Fibroblast of skin of abdomen (primary cell): ENCODE measurements at places on chromosomes 16 and 17.

GRCh38 chr17:44198721-44199552 is 747 bp downstream of the ATXN7L3 start:
- peak; percentile 69 for DNase-seq

- peak; percentile 57 for DNase-seq
Measured at GRCh38 chr16:82630219-82630618, 3.5 kb downstream of the CDH13 start.

DNA sequence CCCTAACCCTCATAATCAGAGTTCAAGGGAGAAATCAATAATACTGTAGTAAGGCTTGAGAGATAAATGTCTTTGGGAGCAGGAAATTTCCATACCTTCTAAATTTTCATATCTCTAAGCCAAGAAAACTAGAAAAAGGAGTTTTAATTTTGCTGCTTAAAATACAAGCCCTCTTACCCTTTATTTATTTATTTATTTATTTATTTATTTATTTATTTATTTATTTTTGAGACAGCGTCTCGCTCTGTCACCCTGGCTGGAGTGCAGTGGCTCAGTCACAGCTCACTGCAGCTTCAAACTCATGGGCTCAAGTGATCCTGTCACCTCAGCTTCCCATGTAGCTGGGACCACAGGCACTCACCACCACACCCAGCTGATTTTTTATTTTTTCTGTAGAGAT is 69.0 kb upstream of the GNAO1 start:
- no peak for DNase-seq

GRCh38 chr17:65559804-65560627 is 1.4 kb downstream of the AXIN2 start:
- peak; percentile 24 for DNase-seq

- no peak for DNase-seq
Measured at GRCh38 chr16:734981-735881, 5.6 kb downstream of the CIAO3 start.

DNA sequence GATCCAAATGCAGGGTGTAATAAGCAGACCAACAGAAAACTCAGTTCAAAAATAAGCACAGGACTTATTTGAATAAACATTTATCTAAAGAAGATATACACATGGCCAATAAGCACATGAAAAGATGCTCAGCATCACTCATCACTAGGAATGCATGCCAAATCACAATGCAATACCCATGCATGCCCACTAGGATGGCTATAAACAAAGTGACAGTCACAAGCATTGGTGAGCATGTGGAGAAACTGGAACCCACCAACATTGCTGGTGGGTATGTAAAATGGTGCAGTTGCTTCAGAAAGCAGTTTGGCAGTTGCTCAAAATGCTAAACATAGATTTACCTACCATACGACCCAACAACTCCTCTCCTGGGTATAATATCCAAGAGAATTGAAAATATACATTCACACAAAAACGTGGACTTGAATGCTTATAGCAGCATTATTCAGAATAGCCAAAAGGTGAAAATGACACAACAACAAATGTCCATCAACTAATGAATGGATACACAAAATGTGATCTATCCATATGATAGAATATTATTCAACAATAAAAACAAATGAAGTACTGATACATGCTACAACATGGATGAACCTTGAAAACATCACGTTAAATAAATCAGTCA is 20.1 kb downstream of the UBE2O start:
- no peak for DNase-seq

DNA sequence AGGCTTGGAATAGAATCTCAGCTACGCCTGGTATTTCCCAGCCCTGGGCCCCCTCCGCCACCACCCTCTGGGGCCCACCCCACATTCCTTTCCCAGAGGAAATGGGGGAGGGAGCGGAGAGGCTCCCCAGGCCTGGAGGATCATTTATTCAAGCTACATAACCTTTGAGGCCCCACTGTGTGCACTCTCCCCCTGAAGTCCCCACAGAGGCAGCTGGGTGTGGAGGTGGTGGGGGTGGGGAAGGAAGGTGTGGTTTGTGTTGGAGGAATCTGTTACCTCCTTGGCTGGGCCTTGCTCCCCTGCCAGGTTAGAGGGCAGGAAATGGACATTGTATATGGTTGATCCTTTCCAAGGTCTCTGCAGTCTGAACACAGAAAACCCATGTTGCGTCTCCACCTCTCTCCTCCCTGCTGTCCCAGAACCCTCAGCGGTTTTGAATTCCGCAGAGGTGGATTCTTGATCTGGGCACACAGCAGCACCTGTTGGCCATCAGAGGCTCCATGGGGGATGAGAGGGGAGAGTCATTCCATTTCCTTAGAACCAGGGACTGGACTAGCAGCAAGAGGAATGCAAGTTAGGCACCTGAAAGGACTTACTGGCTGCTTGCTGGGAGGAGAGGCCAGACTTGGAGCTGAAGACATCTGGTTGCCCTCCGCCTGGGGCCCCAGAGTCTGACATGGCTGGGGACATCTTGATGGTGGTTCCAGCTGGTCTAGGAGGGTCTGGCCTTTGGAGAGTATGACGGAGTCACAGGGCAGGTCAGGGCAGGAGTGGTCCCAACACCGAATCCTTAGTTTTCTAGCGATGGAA is 23.0 kb downstream of the ARHGAP23 start:
- peak; percentile 93 for DNase-seq

GRCh38 chr17:6683081-6683684 is 30.0 kb downstream of the SLC13A5 start:
- no peak for DNase-seq

DNA sequence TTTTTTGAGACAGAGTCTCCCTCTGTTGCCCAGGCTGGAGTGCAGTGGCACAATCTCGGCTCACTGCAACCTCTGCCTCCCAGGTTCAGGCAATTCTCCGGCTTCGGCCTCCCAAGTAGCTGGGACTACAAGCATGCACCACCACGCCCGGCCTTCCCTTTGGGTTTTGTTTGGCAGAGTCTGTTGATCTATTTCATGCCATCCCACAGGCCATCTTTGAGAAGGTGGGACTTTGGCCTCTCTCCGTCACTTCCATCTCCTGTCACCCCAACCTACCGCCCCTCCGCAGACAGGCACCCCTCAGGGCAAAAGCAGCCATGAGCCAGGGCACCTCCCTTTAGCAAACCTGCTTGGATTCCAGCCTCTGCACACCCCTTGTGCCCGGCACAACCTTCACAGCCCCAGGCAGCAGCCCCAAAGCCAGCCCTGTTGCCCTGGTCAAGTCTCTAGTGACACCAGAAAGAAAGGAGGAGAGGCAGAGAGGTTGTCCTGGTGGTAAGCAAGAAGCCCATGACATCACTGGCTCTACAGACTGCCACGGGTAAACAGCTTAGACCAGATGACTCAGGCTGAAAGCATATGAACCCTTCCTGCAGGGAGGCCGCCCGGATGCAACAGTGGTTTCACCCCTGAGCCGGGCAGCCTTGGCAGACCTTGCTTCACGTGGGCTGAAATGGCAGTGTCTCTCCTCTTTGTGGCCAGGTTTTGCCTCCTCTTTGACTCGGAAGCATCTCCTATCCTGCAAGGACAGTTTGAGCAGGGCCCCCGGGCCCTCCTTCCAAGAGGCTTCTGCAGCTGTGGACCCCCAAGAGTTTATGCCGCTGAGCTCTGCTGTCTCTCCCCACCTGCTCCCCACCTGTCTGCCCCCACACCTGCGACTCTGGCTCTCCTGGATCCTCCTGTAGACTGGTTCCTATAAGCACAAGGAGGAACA is 8.1 kb upstream of the TIMP2 start:
- peak; percentile 95 for DNase-seq

GRCh38 chr17:44533533-44534246 is 23.6 kb upstream of the FZD2 start:
- peak; percentile 93 for DNase-seq

- no peak for DNase-seq
Measured at GRCh38 chr16:65285128-65286048, 163.5 kb upstream of the CDH11 start.

DNA sequence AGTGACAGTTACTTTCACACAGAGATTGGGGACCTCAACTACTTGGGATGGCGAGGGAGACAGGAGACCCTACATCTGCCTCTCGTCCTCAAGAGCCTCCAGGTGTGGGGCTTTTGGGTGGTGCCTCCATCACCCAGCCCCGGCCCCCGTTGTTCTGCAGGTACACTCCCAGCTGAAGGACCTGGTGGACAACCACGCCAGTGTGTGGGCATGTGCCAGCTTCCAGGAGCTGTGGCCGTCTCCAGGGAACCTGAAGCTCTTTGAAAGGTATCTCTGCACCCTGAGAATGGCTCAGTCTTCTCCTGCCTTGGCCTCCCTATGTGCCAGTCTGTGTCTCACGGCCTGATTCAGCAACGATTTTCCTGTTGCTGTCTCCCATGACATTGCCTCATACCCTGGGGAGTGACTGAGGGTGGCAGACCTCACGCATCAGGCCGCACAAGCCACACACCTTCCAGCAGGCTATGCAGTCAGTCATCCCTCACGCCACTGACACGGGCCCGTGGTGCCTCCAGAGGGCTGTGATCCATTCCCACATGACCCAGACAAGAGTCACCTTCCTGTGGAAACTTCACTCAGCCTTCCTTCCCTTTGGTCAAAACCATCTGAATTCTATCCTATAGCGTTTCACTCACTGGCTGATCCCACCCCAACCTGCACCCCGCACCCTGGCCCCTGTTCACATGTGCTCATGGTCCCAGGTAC is 3.7 kb downstream of the CCNF start:
- DNase-seq: no peak

- peak; percentile 55 for DNase-seq
Measured at GRCh38 chr16:85072947-85073346, 39.3 kb downstream of the CIBAR2 start.

GRCh38 chr17:49821466-49821865 is 26.4 kb downstream of the TAC4 start:
- DNase-seq: no peak

DNA sequence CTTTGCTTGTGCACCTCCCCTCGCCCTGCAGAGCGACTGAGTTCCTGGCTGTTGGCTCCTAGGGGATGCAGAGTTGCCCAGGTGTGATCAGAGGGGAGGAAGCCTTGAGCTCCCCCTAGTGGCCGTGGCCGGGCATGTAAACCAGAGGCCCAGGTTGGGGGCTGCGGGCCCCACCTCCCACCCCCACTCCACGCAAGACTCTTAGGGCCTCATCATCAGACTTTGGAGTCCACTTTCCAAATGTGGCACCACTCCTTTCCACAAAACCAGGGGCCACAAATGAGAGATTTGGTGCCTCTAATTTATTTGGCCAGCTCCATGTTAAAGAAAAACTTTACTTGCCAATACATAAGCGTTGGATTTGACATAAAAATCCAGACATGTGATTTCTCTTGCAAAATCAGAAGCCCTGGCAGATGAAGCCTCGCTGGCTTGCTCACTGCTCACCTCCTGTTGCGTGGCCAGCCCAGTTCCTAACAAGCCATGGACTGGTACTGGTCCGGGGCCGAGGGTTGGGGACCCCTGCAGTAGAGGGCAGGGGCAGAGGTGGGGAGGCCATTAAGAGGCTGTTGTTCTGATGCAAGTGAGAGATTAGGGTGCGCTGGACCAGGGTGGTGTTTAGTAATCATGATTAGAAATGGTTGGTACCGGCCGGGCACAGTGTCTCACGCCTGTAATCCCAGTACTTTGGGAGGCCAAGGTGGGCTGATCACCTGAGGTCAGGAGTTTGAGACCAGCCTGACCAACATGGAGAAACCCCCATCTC is 28.7 kb upstream of the GAS7 start:
- DNase-seq: peak; percentile 42

DNA sequence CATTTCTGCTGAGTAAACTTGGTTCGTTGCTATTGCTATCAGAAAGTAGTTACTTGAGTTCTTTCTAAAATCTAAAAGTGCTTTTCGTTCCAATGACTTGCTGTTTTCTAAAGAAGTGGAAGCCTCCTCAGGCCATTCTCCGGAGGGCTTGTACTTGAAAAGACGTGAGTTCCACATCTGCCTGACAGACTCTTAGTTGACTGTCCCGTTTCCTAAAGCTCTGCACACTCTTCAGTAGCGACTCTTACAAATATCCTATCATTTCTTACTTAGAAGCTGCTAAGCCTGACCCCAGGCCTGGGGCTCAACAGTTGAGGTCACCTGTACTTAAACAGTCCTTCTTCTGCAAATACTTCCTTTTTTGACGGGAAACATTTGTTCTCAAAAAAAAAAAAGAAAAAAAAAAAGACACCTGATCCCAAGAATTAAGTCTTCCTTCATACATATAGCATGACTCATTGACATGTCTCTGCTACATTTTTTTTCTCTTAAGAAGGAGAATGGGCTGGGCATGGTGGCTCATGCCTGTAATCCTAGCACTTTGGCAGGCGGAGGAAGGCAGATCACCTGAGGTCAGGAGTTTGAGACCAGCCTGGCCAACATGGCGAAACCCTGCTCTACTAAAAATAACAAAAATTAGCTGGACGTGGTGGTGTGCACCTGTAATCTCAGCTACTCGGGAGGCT is 61.5 kb downstream of the DHRS7C start:
- peak; percentile 18 for DNase-seq

GRCh38 chr17:17778308-17779014 is 58.3 kb downstream of the SREBF1 start:
- peak; percentile 85 for DNase-seq

- peak; percentile 72 for DNase-seq
Measured at GRCh38 chr16:61858988-61859387, 177.2 kb downstream of the CDH8 start.

- peak; percentile 39 for DNase-seq
Measured at GRCh38 chr17:67139784-67140665, 95.7 kb downstream of the CACNG1 start.

- DNase-seq: no peak
Measured at GRCh38 chr16:48525201-48526057, 84.6 kb downstream of the N4BP1 start.
